ENCODE measurements at places on chromosomes 11 and 22. TPM values are rescaled to one million over a fixed set of nuclear protein-coding genes. Genes with fewer than 3 reads are reported as not detected.

DNA sequence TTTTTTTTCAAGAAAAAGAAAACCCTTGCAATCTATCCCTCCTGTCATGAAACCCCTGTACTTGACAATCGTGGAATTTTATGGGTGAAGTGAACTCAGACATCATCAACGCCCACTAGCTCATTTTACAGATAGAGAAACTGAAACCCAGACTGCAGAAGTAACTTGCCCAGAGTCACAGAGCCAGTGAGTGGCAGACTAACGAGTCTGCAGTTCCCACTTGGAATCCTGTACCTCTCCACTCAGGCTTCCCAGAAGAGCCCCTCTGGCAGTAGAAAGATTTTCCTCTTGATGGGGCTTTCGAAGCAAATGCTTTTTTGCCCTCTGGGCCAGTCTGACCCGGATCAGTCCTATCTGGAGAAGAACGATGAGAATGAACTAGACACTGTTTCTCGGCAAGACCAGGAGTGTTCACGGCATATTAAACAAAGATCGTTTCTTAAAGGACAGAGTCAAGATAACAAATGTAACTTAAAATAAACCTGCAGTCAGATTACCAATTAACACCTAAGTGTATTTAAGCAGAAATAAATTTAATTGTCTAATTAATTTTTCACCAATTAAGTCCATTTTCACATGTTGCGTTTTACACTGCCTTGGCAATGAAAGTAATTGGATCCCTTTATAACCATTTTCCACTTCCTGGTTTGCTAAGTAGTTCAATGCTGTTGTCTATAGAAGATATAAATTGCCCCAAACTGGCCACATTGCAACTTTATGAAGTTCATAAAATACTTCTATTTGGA is 61.3 kb upstream of the CREB3L1 start:
- peaks cover 19% of the 10 kb centered on the region for H3K4me1 ChIP-seq
- no peaks in the 10 kb centered on the region for H3K36me3 ChIP-seq
- DNase-seq: no peak
- H3K27ac ChIP-seq: 0 out of 2 replicates have a peak overlapping the region, but pooled peaks have one; percentile 25
- H3K27me3 ChIP-seq: peaks cover 12% of the 10 kb centered on the region
- H3K4me3 ChIP-seq: peak overlapping the region; percentile 82

GRCh38 chr11:68137833-68138232 is 16.6 kb upstream of the CHKA start:
- H3K4me1 ChIP-seq: peaks cover 11% of the 10 kb centered on the region
- peak overlapping the region; percentile 72 for H3K4me3 ChIP-seq
- DNase-seq: no peak
- peaks cover 13% of the 10 kb centered on the region for H3K27me3 ChIP-seq
- H3K27ac ChIP-seq: peak overlapping the region; percentile 50
- H3K36me3 ChIP-seq: peaks cover 6% of the 10 kb centered on the region

GRCh38 chr11:100329352-100329751 is 357.7 kb upstream of the ARHGAP42 start:
- no peak overlapping the region for H3K27ac ChIP-seq
- H3K4me1 ChIP-seq: no peaks in the 10 kb centered on the region
- H3K4me3 ChIP-seq: no peak overlapping the region
- H3K27me3 ChIP-seq: no peaks in the 10 kb centered on the region

GRCh38 chr11:47161134-47161854 is 15.4 kb downstream of the ARFGAP2 start:
- peaks cover 6% of the 10 kb centered on the region for H3K27me3 ChIP-seq
- no peak overlapping the region for H3K4me3 ChIP-seq
- H3K36me3 ChIP-seq: peaks cover 6% of the 10 kb centered on the region
- peak; percentile 41 for DNase-seq
- H3K27ac ChIP-seq: 0 out of 2 replicates have a peak overlapping the region, but pooled peaks have one; percentile 33

DNA sequence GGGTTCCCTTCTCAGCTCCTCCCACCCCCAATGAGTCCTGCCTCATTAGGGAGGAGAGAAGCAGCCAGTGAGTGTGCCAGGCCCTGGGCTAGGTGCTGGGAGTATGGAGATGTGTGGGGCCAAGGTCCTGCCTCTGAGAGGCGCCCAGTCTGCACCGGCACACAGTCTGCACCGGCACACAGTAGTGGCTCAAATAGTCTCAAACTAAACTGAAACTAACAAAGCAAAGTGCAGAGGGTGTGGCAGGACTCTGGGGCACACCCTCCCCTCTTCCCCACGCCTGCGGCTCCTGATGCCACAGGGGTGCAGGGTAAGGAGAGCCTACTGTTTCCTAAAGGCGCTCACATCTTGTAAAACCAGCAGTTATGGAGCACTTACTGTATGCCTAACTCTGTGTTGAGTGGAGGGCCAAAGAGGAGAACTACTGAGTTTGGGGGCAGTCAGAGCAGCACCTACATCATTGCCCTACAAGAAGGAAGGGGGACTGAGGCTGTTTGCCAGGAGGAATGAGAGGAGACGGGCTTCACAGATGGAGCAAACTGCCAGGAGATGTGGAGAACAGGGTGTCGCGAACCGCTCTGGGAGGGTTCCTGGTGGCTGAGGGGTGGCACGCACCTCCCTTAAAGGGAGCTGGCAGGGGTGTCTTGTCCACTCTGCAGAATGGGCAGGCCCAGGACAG is 939 bp upstream of the SH3BP1 start:
- H3K4me1 ChIP-seq: peaks cover 51% of the 10 kb centered on the region
- peaks cover 3% of the 10 kb centered on the region for H3K36me3 ChIP-seq
- peak overlapping the region; percentile 61 for H3K4me3 ChIP-seq
- peaks cover 4% of the 10 kb centered on the region for H3K27me3 ChIP-seq

GRCh38 chr11:120031612-120032600 is 106.0 kb downstream of the TRIM29 start:
- no peak overlapping the region for H3K27ac ChIP-seq
- H3K4me3 ChIP-seq: no peak overlapping the region

- H3K27me3 ChIP-seq: peaks cover 23% of the 10 kb centered on the region
- DNase-seq: no peak
- no peaks in the 10 kb centered on the region for H3K4me1 ChIP-seq
- H3K36me3 ChIP-seq: no peaks in the 10 kb centered on the region
- H3K27ac ChIP-seq: no peak overlapping the region
Measured at GRCh38 chr11:114250180-114250579, 46.0 kb upstream of the NNMT start.

- peaks cover 22% of the 10 kb centered on the region for H3K4me1 ChIP-seq
- H3K4me3 ChIP-seq: no peak overlapping the region
- no peak for DNase-seq
- no peak overlapping the region for H3K27ac ChIP-seq
Measured at GRCh38 chr11:76361776-76362175, 19.2 kb downstream of the THAP12 start.

GRCh38 chr11:130839981-130840666 is 76.2 kb downstream of the SNX19 start:
- H3K27ac ChIP-seq: no peak overlapping the region
- H3K27me3 ChIP-seq: peaks cover 3% of the 10 kb centered on the region
- DNase-seq: no peak

- no peak for DNase-seq
- no peak overlapping the region for H3K4me3 ChIP-seq
- no peaks in the 10 kb centered on the region for H3K4me1 ChIP-seq
- H3K27ac ChIP-seq: no peak overlapping the region
Measured at GRCh38 chr11:134441281-134441680, 29.2 kb upstream of the B3GAT1 start.

DNA sequence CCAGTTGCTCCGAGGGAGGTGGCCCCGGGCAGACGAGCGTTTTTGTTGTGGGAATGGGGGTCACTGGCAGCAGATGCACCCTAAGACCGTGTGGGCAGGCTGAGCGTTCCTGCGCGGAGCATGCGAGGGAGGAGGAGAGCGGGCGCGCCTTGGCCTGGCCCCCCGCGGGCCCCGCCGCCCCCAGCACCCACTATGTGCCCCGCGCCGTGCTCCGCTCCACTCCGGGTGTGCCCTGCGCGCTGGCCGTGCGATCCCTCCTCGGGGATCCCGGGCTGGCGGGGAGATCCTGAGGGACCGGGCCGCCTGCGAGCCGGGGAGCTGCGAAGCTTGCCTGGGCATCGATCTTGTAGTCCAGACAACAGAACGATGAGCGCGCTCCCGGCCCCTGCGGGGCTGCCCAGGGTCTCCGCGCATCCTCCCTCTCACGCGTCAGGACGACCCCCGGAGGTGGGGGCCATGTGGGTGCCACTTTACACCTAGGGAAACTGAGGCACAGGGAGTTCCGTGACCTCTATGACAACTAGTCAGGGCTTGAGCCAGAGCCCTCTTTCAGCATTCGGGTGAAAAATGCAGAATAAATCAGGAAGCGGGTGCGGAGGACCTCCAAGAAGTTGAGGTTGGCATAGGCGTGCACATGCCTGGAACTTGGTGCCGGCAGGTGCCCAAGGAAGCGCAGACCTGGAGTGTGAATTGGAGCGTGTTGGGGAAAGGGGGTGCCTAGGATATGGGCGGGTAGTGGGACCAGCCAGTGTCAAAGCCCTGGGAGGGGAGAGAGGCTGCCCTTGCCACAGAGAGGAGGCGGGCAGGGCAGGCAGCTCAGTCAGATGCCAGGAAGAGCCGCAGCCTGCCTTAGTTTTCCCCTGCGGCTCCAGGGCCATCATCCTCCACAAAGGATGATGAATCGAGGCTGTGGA is 1.3 kb upstream of the KMT5B start:
- H3K27ac ChIP-seq: no peak overlapping the region
- peaks cover 9% of the 10 kb centered on the region for H3K27me3 ChIP-seq
- DNase-seq: no peak
- peaks cover 30% of the 10 kb centered on the region for H3K4me1 ChIP-seq
- no peaks in the 10 kb centered on the region for H3K36me3 ChIP-seq

- peak overlapping the region; percentile 71 for H3K4me3 ChIP-seq
- H3K4me1 ChIP-seq: peaks cover 79% of the 10 kb centered on the region
- peaks cover 5% of the 10 kb centered on the region for H3K27me3 ChIP-seq
- peak overlapping the region; percentile 82 for H3K27ac ChIP-seq
- DNase-seq: peak; percentile 38
Measured at GRCh38 chr11:130634961-130635473, 186.6 kb downstream of the ADAMTS15 start.

DNA sequence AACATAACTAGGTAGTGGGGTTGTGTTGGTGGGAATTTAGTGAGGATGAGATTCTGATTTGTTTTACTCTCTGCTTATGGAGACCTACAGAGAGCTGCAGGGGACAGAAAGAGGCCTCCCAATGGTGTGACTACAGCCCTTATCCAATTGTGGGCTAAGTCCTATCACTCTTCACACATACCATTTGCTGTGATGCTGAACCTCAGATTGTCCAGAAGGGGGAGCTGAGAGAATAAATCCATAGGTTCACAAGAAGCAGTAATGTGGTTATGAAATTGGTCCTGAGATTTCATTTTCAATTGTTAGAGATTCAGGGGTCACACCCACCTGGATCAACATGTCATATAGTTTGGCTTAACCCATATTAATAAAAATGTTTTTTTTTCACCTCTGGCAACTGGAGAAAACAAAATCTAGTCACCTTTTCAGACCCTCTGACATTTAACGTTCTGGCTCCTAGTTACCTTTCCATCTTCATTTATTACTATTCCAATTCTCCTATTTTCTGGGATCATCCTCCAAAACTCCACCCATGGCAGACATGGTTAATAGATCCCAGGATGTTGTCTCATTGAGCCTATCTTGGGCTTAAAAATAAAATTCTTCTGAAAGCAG is 53.3 kb upstream of the PTPN5 start:
- no peak overlapping the region for H3K27ac ChIP-seq
- H3K4me3 ChIP-seq: no peak overlapping the region
- peak; percentile 47 for DNase-seq
- H3K36me3 ChIP-seq: no peaks in the 10 kb centered on the region
- H3K27me3 ChIP-seq: no peaks in the 10 kb centered on the region

GRCh38 chr11:118152552-118153471 is at the start of gene SCN4B:
TSS of gene SCN4B (minus strand) at chr11:118152823. CDS start at chr11:118152673, 150 bp downstream.
- H3K27me3 ChIP-seq: peaks cover 74% of the 10 kb centered on the region
- H3K27ac ChIP-seq: no peak within 1 kb of the TSS
- no peak for DNase-seq
- H3K36me3 ChIP-seq: no peaks in the 10 kb centered on the region
- H3K4me3 ChIP-seq: 0 out of 2 replicates have a peak within 1 kb of the TSS, but pooled peaks have one; percentile 22

GRCh38 chr11:97732011-97732632 is 1288.6 kb upstream of the CNTN5 start:
- no peak for DNase-seq
- H3K4me1 ChIP-seq: peaks cover 7% of the 10 kb centered on the region
- no peak overlapping the region for H3K27ac ChIP-seq
- H3K4me3 ChIP-seq: no peak overlapping the region
- H3K36me3 ChIP-seq: no peaks in the 10 kb centered on the region

GRCh38 chr11:84887055-84887629 is 740.0 kb downstream of the DLG2 start:
- no peak overlapping the region for H3K27ac ChIP-seq
- no peak for DNase-seq
- no peaks in the 10 kb centered on the region for H3K27me3 ChIP-seq
- peaks cover 21% of the 10 kb centered on the region for H3K4me1 ChIP-seq
- H3K36me3 ChIP-seq: no peaks in the 10 kb centered on the region
- peak overlapping the region; percentile 49 for H3K4me3 ChIP-seq

GRCh38 chr11:8093931-8094575 is 13.0 kb downstream of the TUB start:
- DNase-seq: no peak
- H3K36me3 ChIP-seq: no peaks in the 10 kb centered on the region
- no peak overlapping the region for H3K4me3 ChIP-seq
- H3K4me1 ChIP-seq: peaks cover 26% of the 10 kb centered on the region
- H3K27me3 ChIP-seq: peaks cover 2% of the 10 kb centered on the region

DNA sequence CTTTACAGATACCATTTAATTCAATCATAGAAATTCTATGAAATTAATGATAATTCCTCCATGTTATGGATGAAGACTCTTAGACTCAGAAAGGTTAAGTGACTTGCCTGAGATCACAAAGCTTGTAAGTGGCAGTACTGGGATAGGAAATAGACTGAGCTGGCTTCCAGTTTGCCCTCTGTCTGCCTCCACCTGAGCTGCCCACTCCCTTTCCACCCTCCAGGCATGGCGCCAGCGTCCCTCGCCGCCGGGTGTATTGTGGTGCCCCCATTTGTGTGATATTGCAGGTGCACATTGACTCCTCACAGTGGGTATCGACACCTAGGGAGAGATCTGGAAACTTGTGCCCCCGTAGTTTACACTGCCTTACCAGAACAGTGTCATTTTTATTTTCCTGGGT is 9.4 kb upstream of the RPS3 start:
- no peak overlapping the region for H3K4me3 ChIP-seq
- no peak overlapping the region for H3K27ac ChIP-seq
- no peak for DNase-seq
- H3K4me1 ChIP-seq: peaks cover 22% of the 10 kb centered on the region

- H3K27me3 ChIP-seq: peaks cover 31% of the 10 kb centered on the region
- no peaks in the 10 kb centered on the region for H3K36me3 ChIP-seq
- H3K27ac ChIP-seq: no peak overlapping the region
- H3K4me3 ChIP-seq: no peak overlapping the region
- peaks cover 9% of the 10 kb centered on the region for H3K4me1 ChIP-seq
- no peak for DNase-seq
Measured at GRCh38 chr11:76724171-76724768, 53.7 kb upstream of the LRRC32 start.

GRCh38 chr11:40235841-40236240 is 1223.6 kb downstream of the LRRC4C start:
- no peaks in the 10 kb centered on the region for H3K4me1 ChIP-seq
- H3K4me3 ChIP-seq: no peak overlapping the region
- H3K36me3 ChIP-seq: no peaks in the 10 kb centered on the region
- H3K27me3 ChIP-seq: no peaks in the 10 kb centered on the region
- no peak for DNase-seq

Gene OR2D3
- not detected for total RNA-seq

Gene SPON1
- not detected for total RNA-seq

Gene CRYAB
- 52.6 TPM for total RNA-seq

Gene MMP27
- total RNA-seq: not detected

Gene TH
- total RNA-seq: not detected

Gene NTM
- total RNA-seq: 21.2 TPM

Gene C22orf42
- total RNA-seq: not detected

Gene TRIM49
- total RNA-seq: not detected

Gene PANX3
- not detected for total RNA-seq

Gene ABTB2
- 3.7 TPM for total RNA-seq

Gene OR6A2
- not detected for total RNA-seq

Gene GVQW3
- total RNA-seq: 0.92 TPM

Measured in HFFc6 (cell line).